ENCODE measurements at places on chromosomes 3 and 15.

GRCh38 chr15:67195305-67195704 lies 59.2 kb downstream of the AAGAB start:
- no peak for DNase-seq

DNA sequence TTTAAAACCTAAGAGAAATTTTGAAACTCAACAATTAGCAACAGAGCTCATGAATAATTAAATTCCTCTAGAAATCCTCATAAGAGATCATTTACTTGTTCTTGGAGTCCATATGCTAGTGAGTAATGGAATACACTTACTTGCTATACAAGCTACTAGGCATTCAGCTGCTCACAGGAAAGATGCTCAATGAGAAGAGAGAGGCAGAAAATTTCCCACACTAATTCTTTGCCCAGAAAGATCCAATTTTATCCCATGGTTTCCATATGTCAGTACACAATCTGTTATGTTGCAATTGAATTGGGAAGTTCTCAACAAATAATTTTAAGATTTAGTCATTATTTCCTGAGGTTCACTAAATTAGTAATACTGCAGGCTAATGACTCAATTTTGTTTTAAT lies 310.4 kb downstream of the RYR3 start:
- no peak for DNase-seq

DNA sequence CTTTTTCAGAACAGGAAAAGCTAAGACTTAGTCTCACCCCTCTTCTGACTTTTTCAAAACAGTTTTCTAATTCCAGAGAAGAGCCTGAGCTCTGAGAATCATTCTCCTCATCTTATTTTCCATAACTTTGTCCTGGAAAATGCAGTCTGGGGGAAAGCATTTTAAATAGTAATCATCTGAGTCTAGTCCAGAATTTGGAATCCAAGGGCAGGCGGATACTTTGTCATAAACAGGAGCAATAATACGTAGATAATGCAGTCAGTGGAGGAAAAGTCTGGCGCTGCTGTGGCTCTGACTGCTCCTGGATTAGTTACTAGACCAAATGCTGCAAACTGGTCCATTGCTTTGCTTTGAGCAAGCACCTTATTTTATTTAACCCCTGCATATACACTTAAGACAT lies 285.0 kb downstream of the THSD4 start:
- DNase-seq = no peak

- DNase-seq = no peak
Observed at GRCh38 chr3:123018683-123019082, 8.9 kb downstream of the SEMA5B start.

DNA sequence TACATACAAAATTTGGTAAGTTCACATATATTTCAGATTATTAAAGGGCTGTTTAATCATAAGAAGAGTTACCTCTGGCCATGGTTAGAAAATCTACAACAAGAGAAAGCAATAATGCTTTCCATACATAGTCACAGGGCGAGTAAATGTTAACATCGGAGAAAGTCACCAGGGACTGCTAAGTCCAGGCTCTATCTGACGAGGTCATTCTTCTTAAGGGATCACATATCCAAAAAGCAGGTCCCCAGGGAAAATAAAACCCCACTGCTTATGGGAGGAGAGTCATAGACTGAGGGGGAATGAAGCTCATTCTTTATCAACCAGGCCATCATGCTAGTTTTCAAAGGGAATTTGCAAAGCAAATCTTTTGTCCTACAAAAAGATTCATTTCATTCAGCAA lies 3.1 kb downstream of the PCYT1A start:
- DNase-seq = no peak

- DNase-seq = no peak
Observed at GRCh38 chr3:41580274-41580959, 381.1 kb downstream of the CTNNB1 start.

GRCh38 chr3:171996178-171996817 lies 43.1 kb upstream of the FNDC3B start:
- no peak for DNase-seq

DNA sequence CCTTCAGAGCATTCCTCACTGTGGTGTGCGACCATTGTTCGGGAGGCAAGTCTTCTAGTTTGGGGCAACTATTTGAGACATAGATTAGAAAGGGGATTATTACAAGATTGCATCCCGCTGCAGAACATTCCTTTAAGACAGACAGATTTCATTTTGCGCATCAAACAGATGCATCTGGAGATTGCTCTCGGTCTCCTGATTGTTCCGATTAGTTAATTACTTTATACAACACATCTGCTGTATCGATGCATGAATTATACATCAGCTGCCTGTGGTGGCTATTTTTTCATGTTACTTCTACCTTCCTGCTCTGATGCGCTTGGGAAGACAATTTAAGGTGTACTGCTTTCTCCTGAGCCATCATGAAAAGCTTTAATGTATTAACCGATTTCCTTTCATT lies 10.0 kb downstream of the SATB1 start:
- no peak for DNase-seq

DNA sequence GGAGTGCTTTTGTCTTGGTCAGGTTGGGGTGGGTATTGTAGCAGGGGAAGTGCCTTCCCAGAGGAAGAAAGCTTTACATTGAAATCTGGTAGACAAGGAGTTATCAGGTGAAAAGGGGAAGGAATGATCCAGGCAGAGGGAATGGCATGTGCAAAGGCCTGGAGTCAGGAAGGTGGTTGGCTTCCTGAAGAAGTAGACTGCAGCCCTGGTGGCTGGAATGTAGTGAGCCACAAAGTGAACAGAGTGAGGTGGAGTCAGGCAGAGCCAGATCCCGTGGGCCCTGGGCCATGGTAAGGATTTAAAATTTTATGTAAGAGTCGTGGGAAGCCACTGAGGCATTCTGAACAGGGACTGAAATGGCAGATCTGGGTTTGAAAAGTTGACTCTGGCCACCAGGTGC lies 58.3 kb downstream of the RAB11A start:
- no peak for DNase-seq

- no peak for DNase-seq
Observed at GRCh38 chr3:130821806-130822205, 72.1 kb upstream of the ATP2C1 start.

Data from NCI-H510A treated with DMSO at 0.1 percent for 48 hours (cell line).